ENCODE measurements at places on chromosomes 2 and 18.

DNA sequence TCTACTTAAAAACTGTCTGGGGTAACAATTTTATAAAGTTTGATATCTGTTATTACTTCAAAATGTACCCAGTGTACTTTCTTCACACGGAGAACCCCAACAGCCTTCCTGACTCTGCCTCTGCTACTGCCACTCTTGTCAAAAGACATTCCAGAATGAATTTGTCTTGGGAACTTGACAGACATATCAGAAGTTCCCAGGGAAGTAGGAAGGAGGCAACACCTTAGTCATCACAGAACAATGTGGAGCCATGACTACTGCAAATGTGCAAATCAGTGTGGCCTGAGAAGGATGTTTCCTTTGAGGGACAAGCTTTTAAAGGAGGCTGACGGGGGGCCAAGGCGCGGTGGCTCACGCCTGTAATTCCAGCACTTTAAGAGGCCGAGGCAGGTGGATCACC lies 133.8 kb upstream of the RNF152 start:
- DNase-seq = no peak

- peak; percentile 31 for DNase-seq
These were observed 60.1 kb downstream of the LIMS1 start for GRCh38 chr2:108594132-108594981.

DNA sequence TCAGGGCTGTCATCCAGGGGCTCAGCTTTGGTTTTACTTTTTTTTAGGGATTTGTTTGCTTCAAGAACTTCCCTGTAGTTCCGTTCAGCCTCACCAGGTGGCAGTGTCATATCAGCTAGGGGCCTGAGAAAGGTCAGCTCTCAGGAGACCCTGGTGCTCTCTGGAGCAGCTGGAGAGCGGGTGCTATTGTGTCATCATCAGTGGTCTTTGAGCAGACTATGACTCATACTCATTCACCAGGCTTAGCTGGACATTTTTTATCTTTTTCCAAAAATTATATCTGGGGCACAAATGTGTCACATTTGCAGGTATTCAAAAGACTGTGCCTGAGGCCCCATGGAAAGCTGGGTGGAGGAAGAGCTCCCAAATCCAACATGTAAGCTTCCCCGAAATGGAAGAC lies 24.4 kb downstream of the ZNF892 start:
- DNase-seq = peak; percentile 63

DNA sequence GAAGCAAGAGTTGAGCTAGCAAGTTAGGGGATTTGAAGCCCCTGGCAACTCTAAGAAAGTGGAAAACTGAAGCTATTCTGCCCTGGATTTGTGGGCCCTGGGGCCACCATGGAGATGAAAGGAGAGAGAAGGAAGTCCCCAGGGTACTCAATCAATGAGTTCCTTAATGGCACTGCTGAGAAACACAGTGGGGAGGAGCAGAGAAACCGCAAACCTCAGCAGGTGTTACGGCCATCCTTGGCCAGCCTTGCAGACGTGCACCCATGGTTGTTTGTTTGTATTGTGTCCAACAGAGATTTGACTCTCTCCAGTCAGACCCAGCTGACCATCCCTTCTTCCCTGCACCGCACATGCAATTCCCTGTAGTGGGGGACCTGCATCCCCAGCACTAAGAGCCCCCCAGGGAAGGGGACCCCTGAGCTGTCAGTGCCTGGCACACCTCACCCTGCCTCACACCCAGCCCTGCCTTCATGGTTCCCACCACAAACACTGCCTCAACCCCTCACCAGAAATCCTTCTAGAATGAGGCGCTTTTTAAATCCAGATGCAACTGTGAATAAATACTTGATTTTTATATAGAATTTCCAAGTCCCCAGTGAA lies 255.3 kb downstream of the SH3BP4 start:
- DNase-seq = no peak

DNA sequence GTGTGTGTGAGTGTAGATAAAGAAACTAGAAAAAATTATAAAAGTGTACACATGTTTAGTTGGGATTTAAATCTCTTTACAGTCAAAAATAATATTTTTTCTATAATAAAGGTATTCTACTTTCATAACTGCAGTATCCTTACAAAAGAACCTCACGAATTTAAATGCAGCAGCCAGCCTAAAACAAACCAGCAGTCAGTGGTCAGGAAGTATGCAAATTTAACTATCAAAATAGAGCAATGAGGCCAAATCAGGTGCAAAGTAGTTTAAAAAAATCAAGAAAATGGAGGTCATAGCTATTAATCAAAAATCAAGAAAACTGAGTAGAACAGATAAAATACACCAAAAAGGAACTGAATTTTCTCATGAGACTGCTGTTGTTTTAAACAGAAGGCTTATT lies 407.1 kb downstream of the CDH19 start:
- DNase-seq = no peak

- peak; percentile 9 for DNase-seq
These were observed 206.2 kb downstream of the NCKAP5 start for GRCh38 chr2:133362061-133362476.

DNA sequence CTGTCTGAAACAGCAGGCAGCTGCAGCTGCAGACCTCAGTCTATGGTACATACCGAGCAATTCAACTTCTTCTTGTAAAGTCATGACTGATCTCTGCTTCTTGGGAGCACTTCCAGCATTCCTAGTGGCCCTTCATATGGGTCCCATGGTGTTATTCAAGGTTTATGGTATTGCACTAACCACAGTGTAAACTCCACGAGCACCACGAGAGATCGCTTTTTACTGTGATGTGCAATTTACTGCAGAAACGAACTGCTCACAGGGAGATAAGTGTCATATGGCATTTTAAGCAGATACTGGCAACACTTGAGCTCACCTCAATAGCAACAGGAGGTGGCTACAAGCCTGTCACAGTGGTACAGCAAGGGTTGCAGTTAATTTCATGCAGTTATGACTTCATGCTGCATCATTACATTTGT lies 38.6 kb upstream of the SH3BP4 start:
- DNase-seq = peak; percentile 38

DNA sequence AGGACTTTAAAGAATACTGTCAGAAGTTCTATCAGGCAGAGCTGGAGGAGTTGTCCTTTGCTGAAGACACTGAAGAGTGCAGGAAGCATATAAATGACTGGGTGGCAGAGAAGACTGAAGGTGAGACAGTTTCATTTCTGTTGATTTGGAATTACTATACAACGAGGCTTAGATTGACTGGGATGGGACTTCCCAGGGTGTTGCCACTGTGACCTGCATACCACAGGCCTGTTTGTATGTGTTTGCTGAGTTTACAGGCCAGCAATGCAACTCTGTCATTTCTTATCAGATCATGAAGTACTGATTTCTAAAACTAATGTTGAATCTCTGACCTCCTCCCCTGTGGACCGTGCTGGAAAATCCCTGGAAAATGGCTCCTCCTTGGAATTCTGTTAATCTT lies 11.8 kb downstream of the SERPINB8 start:
- DNase-seq = no peak

DNA sequence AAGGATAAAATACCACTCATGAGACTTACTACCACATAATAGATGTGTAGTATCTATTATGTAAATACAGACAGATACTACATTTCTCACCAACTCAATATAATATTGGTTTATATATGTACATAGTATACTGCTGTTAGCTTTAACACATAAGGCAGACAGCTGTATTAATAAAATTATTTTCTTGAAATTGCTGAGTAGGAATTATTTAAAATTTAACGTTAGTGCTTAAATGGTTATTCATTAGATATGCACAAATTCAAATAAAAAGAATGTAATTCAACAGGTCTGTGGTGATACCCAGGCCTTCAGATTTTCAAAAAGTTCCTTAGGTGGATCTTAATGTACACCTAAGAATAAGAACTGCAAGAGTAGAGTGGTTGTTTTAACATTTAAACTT lies 59.0 kb downstream of the PRPF40A start:
- DNase-seq = no peak

- DNase-seq = no peak
These were observed 746.9 kb downstream of the SLC4A3 start for GRCh38 chr2:220374282-220374681.

DNA sequence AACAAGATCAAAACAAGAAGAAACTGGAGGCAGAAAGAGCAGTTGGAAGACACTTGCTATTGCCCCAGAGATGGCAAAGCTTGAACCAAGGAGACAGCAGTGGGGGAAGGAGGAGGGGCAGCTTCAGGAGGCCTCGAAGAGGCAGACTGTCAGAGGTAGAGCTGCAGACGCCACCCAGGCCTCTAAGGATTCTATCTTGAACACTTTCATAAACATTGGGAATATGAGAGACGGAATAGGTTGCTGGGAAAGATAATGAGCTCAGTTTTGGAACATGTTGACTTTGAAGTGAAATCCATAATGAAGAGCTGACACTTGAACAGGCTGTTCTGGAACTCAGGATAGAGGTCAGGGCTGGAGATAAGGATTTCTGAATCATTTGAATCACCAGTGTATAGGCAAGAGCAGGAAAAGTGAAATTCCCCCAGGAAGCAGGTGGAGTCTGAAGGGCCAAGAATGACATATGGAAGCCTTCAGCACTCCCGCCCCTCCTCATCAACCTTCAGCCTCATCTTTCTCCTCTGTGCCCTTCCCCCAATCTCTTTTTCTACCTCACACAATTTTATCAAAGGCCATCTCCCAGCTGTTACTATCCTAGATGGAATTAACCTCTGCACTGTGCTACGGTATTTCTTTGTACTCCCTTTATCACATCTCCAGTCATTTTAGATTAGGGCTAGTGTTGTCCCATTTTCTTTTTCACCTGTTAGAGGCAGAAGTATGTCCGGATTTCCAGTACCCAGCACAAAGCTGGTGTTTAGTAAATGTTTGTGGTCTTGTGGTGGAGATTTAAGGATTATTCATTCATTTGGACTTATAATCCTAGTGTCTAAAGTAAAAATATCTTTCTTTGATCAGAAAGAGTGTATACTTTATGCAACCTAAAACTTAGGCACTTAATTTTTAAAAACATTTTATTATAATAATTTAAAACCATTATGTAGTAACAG lies 47.5 kb upstream of the RTN4 start:
- no peak for DNase-seq

DNA sequence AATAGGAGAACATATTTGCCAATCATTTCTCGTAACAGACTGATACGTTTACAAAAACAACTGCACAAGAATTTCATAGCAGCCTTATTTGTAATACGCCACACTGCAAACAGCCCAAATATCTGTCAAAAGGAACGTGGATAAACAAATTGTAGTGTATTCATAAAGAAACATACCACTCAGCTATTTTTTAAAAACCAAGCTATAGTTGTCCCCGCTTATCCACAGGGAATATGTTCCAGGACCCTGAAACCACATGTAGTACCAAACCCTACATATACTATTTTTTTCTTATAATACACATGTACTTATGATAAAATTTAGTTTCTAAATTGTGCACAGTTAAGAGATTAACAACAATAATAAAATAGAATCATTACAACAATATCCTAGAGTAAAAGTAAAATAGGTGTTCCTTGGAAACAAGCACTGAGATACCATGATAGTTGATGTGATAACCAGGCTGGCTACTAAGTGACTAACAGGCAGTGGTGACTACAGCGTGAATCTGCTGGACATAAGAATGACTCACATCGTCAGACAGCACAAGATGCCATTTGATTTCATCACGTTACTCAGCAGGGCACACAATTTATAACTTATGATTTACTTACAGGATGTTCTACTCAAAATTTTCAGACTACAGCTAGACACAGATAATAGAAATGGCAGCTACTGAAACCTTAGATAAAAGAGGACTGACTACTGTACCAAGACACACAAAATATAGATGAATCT lies 367.4 kb downstream of the NCKAP5 start:
- no peak for DNase-seq

DNA sequence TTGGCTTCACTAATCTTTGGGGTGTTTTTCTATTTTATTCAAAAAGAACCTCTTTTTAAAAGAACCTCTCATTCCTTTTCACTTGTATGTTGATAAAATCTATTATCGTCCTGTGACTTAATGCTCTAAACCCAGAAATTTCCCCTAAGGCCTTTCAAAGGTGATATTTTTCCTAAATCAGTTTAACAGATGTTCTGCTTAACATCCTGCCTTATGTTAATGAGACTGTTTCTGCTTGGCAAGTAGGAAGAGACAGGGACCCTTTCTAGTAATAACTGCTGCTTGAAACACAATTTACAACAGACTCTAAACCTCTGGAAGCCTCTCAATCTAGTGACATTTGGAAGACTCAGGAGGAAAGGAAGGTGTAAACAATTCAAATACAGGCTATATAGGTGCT lies 128.8 kb downstream of the KCNJ3 start:
- no peak for DNase-seq

GRCh38 chr18:60508108-60508507 lies 135.5 kb upstream of the MC4R start:
- no peak for DNase-seq

GRCh38 chr2:130720528-130720927 lies 8.3 kb upstream of the GPR148 start:
- DNase-seq = no peak

DNA sequence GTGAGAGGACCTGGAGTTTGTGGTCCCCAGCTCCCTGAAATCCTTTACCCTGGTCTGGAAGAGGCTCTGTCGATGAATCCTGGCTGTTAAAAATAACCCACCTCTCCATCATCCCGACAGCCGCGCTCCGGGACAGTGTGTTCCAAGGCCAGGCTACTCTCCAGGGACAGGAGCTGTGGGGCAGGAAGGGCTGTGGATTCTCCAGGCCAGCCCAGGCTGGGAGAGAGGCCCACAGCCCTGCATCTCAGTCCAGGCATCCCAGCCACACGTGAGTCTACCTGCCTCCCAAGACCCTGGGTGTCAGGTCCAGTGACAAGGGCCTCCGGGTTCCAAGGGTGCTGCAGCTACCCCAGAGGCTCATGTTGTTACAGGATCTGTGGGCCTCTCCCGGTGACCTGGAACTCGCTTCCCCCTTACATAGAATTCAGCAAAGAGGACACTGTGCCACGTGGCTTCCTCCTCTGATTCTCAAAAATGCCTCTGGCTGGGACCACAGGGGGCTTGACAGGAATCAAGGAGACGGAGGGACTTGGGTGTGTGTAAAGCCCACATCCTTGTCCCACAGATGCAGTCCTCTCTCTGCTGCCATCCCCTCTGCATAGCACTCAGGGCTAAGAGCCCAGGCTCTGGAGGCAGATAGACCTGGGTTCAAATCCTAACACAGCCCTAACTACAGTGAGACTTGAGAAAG lies 17.3 kb downstream of the ADRA2B start:
- no peak for DNase-seq

DNA sequence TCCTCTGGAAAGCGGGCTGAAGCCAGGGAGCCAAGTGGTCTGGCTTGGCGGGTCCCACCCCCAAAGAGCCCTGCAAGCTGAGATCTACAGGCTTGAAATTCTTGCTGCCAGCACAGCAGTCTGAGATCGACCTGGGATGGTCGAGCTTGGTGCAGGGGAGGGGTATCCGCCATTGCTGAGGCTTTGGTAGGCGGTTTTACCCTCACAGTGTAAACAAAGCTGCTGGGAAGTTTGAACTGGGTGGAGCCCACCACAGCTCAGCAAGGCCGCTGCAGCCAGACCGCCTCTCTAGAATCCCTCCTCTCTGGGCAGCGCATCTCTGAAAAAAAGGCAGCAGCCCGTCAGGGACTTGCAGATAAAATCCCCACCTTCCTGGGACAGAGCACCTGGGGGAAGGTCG lies 12.6 kb upstream of the FLACC1 start:
- DNase-seq = no peak

All from midbrain (tissue), 1 donor.